Upper lobe of right lung (tissue), 1 donor: ENCODE measurements at places on chromosomes 2 and 18.

DNA sequence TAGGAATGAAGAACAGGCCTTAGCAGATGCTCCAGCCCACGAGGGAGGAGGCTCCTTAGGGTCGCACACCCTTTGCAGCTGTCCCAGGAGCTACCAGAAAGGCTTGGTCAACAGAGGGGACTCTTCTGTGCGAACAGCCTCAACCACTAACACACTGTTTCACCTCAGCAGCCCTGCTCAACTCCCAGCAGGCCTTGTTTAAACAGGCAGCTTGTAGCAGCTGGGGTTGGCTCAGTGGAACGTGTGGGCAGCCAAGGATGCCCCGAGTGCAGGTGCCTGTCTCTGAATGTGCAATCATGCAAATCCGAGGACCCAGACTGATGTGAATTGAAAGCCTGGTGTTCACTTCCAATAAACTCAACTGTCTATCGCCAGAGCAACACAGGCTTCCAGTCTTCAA is 88.7 kb upstream of the CXCR4 start:
- H3K27ac ChIP-seq, result no peak overlapping the region
- DNase-seq, result no peak
- H3K4me3 ChIP-seq, result no peak overlapping the region

GRCh38 chr2:130391872-130392670 is 36.2 kb downstream of the PTPN18 start:
- H3K27me3 ChIP-seq, result no peaks in the 10 kb centered on the region
- H3K36me3 ChIP-seq, result no peaks in the 10 kb centered on the region
- DNase-seq, result no peak
- peak overlapping the region; percentile 68 for H3K4me3 ChIP-seq

DNA sequence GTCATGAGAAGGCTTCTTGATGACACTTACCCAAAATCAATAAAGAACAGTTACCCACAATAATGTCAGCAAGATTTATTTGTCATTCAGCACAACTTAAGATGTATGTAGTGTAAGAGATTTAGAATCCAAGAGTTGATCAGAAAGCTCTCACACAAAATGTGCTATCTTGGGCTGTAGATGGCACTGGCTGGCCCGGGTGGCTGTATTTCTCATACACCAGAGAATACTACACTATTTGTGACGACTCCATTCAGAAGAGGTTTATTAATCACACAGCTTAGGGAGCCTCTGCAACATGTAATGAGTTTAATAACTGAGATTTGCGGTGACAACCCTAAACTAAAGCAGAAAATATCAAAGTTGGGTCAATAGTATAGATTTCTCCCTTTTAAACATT is 530.4 kb upstream of the KLHL29 start:
- H3K4me1 ChIP-seq, result no peaks in the 10 kb centered on the region
- no peaks in the 10 kb centered on the region for H3K36me3 ChIP-seq
- H3K27me3 ChIP-seq, result no peaks in the 10 kb centered on the region
- no peak overlapping the region for H3K27ac ChIP-seq
- H3K4me3 ChIP-seq, result no peak overlapping the region
- DNase-seq, result no peak

DNA sequence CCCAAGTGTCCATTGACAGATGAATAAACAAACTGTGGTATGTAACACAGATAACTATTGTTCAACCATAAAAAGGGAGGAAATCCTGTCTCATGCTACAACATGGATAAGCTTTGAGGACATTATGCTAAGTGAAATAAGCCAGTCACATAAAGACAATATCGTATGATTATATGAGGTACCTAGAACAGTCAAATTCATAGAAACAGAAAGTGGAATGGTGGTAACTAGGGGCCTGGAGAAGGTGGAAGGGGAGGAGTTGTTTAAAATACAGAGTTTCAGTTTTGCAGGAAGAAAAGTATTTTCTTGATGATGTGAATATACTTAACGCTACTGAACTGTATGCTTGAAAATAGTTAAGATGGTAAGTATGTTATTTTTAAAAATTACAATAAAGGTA is 304.6 kb upstream of the CXCR4 start:
- H3K4me3 ChIP-seq, result no peak overlapping the region
- no peak overlapping the region for H3K27ac ChIP-seq
- no peaks in the 10 kb centered on the region for H3K4me1 ChIP-seq
- no peaks in the 10 kb centered on the region for H3K36me3 ChIP-seq
- peaks cover 14% of the 10 kb centered on the region for H3K27me3 ChIP-seq

DNA sequence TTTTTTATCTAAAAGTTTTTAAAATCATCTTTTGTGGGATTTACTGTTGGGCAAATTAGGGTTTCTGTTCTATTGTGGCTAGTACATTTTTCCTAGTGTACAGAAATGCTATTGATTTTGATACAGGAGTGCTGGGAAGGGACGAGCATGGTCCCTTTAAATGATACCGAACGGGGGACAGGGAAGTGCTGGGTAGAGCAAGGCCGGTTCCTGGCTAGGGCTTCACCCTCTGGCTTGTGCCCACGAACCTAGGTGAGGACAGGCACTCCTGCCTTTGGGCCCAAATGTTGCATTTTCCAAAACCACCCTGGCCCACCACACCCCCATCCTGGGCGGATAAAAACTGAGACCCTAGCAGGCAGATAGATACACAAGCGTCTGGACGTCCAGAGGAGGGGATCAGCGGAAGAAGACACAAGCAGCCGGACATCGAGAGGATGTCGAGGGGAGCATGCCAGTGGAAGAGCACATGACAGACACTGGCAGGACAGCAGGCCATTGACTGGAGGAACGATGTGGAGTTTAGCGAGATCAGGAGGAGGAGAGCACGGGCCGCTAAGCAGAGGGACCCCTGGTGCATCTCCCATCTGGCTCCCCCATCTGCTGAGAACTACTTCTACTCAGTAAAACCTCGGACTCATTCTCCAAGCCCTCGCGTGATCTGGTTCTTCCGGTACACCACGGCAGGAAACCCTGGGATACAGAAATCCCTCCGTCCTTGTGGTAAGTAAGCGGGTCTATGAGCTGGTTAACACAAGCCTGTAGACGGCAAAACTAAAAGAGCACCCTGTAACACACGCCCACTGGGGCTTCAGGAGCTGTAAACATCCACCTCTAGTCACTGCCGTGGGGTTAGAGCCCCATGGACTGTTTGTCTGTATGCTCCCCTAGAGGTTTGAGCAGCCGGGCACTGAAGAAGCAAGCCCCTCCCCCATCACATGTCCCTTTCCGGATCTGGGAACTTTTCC is 13.5 kb upstream of the CALCRL start:
- H3K4me1 ChIP-seq, result no peaks in the 10 kb centered on the region
- no peaks in the 10 kb centered on the region for H3K36me3 ChIP-seq
- no peak for DNase-seq
- H3K27ac ChIP-seq, result no peak overlapping the region
- H3K4me3 ChIP-seq, result no peak overlapping the region

DNA sequence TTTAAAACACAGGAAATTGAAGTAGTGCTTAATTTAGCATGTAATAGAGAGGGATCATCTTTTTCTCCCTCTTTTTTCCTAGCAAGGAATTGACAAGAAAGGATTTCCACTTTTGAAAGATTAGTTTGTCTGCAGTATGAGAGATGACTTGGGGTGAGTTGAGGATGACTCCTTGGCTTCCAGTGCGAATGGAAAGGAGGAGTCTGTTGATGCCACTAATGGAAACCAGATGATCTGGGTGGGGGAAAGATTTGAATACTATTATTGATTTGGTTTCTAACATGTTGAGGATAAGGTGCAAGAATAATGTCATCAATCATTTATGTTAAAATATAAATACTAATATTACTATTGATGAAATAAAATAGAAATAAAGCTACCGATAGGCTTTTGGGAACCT is 205.4 kb downstream of the PPP1R1C start:
- H3K27me3 ChIP-seq, result no peaks in the 10 kb centered on the region
- H3K4me3 ChIP-seq, result no peak overlapping the region
- DNase-seq, result no peak
- H3K36me3 ChIP-seq, result no peaks in the 10 kb centered on the region
- H3K4me1 ChIP-seq, result no peaks in the 10 kb centered on the region

DNA sequence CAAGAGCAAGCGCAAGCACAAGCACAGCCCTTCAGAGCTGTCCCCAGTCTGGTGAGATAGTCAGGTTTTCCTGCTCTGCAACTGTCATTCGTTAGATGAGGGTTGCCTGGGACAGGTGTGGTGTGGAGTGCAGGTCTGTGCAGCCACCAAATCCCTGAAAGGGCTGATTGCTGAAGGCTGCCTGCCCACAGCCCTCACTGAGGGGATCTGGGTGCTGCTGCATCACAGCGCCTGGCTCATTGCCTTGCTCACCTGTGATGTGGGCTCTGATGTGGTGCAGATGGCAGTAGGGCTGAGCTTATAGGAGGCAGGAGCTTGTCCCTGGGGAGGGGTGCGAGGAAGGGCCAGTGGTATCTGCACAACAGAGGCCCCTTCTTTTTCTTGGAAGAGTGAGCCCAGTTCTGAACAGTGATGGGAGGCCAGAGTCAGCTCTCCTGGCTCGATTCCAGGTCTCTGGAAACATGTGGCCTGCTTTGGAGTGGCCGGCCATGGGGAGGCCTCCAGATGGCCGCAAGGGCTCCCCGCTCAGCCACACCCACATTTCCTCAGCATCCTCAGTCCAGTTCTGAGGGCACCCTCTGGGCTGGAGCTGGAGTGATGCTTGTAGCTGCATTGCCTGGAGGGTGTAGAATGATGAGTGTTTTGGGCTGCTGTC is 11.4 kb downstream of the UBE2F start:
- no peak overlapping the region for H3K27ac ChIP-seq
- H3K4me3 ChIP-seq, result no peak overlapping the region
- H3K4me1 ChIP-seq, result peaks cover 14% of the 10 kb centered on the region
- no peak for DNase-seq

DNA sequence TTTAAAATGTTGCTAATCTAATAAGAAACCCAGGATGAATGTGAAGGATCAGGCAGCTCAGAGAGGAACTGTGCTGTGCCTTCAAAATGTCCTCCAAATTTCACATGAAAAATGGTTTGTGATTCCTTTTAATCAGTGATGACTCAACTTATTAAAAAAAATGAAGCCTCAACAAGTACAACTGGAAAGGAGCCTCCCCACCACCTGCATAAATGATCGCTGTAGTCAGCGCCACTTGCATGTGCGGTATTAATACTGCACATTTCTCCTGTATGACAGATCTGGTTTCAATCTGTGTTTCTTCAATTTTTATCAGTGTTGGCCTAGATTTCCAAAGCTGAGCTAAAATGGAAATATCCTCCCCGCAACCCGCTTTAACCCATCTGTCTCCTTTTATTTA is 115.0 kb upstream of the TMEM200C start:
- no peaks in the 10 kb centered on the region for H3K36me3 ChIP-seq
- no peak for DNase-seq
- no peak overlapping the region for H3K4me3 ChIP-seq

- H3K27me3 ChIP-seq, result no peaks in the 10 kb centered on the region
- no peaks in the 10 kb centered on the region for H3K36me3 ChIP-seq
- H3K27ac ChIP-seq, result no peak overlapping the region
- no peaks in the 10 kb centered on the region for H3K4me1 ChIP-seq
Observed at GRCh38 chr2:147297820-147298219, 547.0 kb upstream of the ACVR2A start.

GRCh38 chr18:67134911-67135310 is 381.6 kb downstream of the DSEL start:
- no peak overlapping the region for H3K27ac ChIP-seq
- no peaks in the 10 kb centered on the region for H3K27me3 ChIP-seq
- no peak overlapping the region for H3K4me3 ChIP-seq
- H3K36me3 ChIP-seq, result no peaks in the 10 kb centered on the region

DNA sequence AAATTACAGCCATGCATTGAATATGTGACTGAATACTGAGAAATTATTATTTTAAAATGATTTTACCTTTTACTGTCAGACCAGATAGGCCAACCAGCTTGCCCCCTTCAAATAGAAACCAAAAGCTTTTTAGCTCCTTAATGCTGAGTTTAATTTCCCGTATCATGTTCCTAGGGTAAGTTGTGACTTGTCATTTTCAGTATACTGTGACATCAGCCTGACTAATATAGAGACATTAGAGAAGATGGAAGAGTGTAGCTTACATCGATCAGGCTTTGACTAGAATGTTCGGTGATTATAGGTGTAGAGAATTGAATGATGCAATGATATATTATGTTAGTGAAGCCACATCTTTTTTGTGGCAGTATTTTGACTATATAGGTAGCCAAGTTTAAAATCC is 50.6 kb upstream of the ZEB2 start:
- DNase-seq, result no peak
- no peaks in the 10 kb centered on the region for H3K36me3 ChIP-seq
- no peaks in the 10 kb centered on the region for H3K27me3 ChIP-seq
- no peak overlapping the region for H3K27ac ChIP-seq
- H3K4me3 ChIP-seq, result no peak overlapping the region

- no peaks in the 10 kb centered on the region for H3K27me3 ChIP-seq
- peak; percentile 39 for DNase-seq
- H3K4me3 ChIP-seq, result no peak overlapping the region
- no peak overlapping the region for H3K27ac ChIP-seq
- no peaks in the 10 kb centered on the region for H3K36me3 ChIP-seq
Observed at GRCh38 chr2:71694501-71695234, 241.3 kb downstream of the DYSF start.

DNA sequence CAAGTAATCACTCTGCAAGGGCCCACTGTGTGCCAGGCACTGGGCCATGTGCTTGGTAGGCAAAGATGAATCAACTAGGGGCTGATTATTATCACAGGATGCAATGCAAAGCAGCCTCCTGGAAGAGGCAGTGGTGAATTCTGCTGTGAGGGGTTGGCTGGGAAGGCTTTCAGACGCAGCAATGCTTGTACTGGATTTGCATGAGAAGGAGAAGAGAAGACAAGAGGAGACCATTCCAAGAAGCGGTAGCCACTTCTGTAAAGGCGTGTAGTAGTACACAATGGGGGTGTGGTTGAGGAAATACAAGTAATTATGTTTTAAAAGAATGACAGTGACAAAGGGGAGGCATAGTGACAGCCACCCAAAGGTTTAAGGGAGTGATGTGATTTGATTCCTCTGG is 502.7 kb downstream of the PLCL1 start:
- H3K36me3 ChIP-seq, result no peaks in the 10 kb centered on the region
- H3K27me3 ChIP-seq, result peaks cover 9% of the 10 kb centered on the region
- no peak overlapping the region for H3K4me3 ChIP-seq
- no peaks in the 10 kb centered on the region for H3K4me1 ChIP-seq

DNA sequence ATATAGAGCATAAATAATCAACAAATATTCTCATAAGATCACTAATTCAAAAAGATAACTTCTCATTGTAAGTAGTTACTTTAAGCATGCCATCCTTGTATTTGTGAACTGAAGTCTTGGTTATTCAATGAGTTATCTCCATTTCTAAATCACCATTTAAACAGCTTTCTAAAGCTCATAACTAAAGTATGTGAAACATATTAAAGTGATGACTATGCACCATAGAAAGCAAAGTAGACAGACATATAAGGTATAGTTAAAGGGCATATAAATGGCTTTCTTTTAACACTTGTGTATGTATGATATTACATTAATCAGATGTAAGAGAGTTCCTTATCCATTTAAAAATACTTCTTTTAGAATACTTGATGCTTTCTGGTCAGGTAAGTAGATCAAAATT is 83.5 kb downstream of the IKZF2 start:
- H3K4me3 ChIP-seq, result no peak overlapping the region
- H3K4me1 ChIP-seq, result peaks cover 12% of the 10 kb centered on the region
- DNase-seq, result no peak
- no peak overlapping the region for H3K27ac ChIP-seq
- H3K27me3 ChIP-seq, result no peaks in the 10 kb centered on the region
